ENCODE measurements at places on chromosomes 5 and 9. TPM values are rescaled to one million over a fixed set of nuclear protein-coding genes. Genes with fewer than 3 reads are reported as not detected.
A peak's percentile ranks its signal among the peaks of the same experiment; 100 is the strongest.

The AHRR gene
- total RNA-seq: 2.1 TPM

The IFNE gene
- not detected for total RNA-seq

The FOXD4L4 gene
- 0.30 TPM for total RNA-seq

The OSMR gene
- total RNA-seq: 3.0 TPM

The SLC38A9 gene
- 17.3 TPM for total RNA-seq

The FAM153A gene
- 0.52 TPM for total RNA-seq

DNA sequence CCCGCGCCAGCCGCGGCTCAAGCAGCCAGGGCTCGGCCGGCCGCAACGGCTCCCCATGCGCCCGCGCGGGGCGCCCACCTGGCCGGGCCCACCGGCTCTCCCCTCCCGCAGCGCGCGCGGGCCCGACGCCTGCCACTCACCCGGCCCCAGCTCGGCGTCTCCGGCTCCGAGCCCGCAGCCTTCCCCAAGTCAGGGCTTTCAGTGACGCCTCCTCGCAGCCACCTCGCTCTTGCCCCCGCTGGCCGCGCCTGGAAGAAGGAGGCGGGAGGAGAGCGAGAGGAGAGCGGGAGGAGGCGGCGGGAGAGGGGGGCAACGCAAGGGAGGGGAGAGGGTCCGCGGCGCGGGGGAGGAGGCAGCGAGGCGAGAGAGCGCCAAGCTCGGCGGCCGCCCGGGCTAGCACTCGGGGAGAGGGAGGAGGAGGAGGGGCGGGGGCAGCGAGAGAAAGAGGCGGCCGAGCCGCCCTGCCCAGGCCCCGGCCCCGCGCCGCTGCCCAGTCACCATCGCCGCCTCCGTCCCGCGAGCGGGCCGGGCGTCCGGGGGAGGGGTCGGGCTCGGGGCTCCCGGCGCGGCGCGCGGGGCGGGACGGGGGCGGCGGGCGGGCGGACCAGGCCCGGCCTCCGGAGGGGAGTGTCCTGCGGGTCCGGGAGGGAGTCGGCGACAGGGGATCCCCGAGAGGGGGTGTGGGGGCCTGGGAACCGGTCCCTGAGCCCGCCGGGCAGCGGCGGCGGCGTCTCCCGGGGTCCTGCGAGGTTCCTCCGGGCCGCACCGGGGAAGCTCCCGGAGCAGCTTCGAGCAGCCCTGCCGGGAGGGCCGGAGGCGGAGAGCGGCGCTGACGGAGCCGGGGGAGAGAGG, at the start of gene LHFPL2:
LHFPL2 (minus strand) TSS at position 414 of the 852 bp plus-strand sequence. CDS start 138,559 bp downstream, outside the sequence.
- peak; percentile 75 for DNase-seq

- no peak for DNase-seq
These were observed 4.5 kb upstream of the MSMP start for GRCh38 chr9:35758475-35759050.

GRCh38 chr9:126511411-126511810, 102.3 kb upstream of the LMX1B start:
- DNase-seq: no peak

- no peak for DNase-seq
These were observed 264.2 kb upstream of the DAPK1 start for GRCh38 chr9:87233431-87233830.

GRCh38 chr9:123860603-123861002, 69.3 kb downstream of the DENND1A start:
- no peak for DNase-seq

GRCh38 chr5:102811972-102812371, 56.9 kb downstream of the PAM start:
- peak; percentile 20 for DNase-seq

GRCh38 chr9:92275541-92275940, 18.0 kb downstream of the IARS1 start:
- DNase-seq: no peak

GRCh38 chr9:76591256-76591950, 132.4 kb downstream of the GCNT1 start:
- no peak for DNase-seq

GRCh38 chr5:36944607-36945225, 68.1 kb downstream of the NIPBL start:
- DNase-seq: no peak

DNA sequence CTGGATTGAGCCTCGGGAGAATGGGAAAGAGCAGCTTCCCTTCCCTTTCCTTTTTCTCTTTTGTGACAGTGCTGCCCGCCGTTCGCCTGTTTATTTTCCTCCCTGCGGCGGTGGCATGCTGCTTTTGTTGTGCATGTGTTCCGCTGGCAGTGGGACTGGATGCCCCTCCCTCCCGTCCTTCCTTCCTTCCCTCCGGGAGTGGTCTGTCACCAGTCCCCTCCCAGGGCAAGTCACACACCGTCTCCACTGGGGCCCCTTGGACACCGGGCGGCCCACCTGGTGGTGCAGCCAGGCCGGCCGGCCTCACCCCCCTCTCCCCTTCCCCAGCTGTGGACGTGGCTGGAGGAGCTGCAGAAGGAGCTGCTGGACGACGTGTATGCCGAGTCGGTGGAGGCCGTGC, 214.7 kb downstream of the TRIO start:
- no peak for DNase-seq

GRCh38 chr9:128106181-128106939, 21.2 kb downstream of the PTGES2 start:
- no peak for DNase-seq

GRCh38 chr9:35749515-35750255, 598 bp downstream of the RGP1 start:
- peak; percentile 80 for DNase-seq

GRCh38 chr5:159017786-159018185, 81.9 kb downstream of the EBF1 start:
- peak; percentile 48 for DNase-seq
